ENCODE measurements at places on chromosomes 4 and X.

- no peak for DNase-seq
Measured at GRCh38 chr4:8706216-8707044, 113.9 kb downstream of the CPZ start.

- no peak for DNase-seq
Measured at GRCh38 chr4:24690436-24690835, 104.9 kb upstream of the SOD3 start.

DNA sequence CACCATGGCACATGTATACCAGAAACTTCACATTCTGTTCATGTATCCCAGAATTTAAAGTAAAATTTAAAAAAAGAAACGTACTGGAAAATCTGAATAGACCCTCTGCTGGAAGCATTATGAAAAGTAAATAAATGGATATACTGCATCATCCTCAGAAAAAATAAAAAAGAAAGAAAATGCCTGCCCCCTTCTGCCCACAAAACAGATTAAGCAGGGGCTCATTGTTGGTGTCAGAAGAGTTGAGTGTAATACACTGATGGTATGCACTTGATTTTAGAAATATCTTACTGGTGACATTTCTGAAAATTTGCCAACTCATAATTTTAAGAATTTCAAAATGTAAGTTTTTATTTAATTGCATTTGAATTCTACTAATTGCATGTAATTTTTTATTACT is 77.8 kb downstream of the LRP2BP start:
- DNase-seq, result no peak

DNA sequence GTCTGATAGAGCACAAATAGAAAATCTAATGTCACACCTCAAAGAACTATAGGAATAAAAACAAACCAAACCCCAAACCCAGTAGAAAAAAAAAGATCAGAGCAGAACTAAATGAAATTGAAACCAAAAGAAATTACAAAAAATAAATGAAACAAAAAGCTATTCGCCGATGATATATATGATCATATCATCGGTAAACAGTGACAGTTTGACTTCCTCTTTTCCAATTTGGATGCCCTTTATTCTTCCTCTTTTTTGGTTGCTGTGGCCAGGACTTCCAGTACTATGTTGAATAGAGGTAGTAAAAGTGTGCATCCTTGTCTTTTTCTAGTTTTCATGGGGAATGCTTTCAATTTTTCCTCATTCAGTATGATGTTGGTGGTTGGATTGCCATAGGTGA is 215.3 kb upstream of the AR start:
- DNase-seq, result peak; percentile 24

- DNase-seq, result no peak
Measured at GRCh38 chrX:47723689-47724088, 64.7 kb upstream of the UXT start.

DNA sequence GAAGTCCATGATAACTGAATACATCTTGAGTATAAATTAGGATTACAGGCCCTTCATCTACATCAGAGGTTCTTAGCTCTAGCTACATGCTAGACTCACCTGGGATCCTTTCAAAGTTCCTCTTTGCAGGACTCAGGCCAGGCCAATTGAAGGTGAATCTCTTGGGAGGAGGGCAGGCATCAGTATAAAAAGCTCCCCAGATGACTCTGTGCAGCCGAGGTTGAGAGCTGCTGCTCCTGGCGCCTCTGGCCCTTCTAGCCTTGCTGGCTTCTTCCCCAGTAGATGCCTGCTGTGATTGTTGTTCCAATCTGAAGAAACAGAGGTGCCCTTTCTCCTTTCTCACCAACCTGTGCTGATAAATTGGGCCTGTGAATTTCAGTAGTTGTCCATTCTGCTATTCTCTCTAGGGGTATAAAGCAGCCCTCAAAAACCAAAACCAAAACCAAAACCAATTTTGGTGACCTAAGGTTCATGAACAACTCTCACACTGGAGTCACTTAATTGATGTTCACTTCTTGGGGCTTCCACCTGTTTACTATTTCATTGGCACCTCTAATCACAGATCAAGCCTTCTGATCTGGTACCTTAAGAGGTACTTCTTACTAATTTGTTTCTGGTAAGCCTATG is 78.7 kb downstream of the SUPT20HL2 start:
- DNase-seq, result no peak

DNA sequence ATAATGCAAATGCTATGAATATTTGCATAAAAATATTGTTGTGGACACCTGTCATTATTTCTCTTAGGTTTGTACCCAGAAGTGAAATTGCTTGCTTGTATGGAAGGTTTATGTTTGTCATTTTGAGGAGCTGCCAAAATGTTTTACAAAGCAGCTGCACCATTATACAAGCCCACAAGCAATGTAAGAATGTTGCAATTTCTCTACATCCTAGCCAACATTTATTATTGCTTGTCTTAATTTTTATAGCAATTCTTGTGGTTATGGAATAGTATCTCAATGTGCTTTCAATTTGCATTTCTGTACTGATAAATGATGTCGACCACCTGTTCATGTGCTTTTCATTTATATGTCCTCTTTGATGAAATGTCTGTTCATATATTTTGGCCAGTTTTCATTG is 18.7 kb upstream of the RBMX start:
- DNase-seq, result no peak

GRCh38 chrX:151738751-151739150 is 4.2 kb downstream of the CNGA2 start:
- no peak for DNase-seq

DNA sequence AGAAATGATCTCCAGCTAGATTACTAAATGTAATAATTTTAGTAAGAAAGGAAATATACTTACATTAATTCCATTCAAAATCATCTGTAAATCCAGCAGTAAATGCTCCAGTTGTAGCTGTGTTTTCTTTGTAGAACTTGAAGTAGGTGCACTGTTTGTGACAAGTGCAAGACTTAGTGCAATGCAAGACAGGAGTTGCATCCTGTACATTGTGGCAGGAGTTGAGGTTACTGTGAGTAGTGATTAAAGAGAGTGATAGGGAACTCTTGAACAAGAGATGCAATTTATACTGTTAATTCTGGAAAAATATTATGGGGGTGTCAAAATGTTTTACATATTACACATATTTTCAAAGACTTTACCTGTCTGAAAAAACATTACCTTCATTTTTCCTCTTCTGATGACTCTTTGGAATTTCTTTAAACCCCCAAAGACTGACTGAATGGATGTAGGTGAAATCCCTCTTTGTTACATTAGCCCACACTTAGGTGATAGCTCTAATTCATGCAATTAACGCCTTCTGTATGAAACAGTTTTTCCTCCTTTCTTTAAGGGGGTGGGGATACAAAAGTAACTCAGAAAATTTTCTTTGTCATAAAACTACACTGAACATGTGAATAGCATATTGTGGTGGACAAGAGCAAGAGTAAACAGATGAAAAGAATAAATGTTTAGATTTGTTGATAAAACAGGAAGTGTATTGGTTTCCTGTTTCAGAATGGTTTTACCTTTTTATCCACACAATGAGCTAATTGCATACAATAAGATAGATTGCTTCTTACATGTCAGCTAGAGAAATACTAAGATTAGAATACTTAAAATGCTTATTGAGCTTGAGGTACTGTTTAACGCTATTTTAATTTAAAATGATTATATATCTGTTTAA is at the start of gene IL2:
TSS of gene IL2 (minus strand) at position 495 of the 886 bp plus-strand sequence. CDS start at position 210, 285 bp downstream.
- DNase-seq, result no peak

DNA sequence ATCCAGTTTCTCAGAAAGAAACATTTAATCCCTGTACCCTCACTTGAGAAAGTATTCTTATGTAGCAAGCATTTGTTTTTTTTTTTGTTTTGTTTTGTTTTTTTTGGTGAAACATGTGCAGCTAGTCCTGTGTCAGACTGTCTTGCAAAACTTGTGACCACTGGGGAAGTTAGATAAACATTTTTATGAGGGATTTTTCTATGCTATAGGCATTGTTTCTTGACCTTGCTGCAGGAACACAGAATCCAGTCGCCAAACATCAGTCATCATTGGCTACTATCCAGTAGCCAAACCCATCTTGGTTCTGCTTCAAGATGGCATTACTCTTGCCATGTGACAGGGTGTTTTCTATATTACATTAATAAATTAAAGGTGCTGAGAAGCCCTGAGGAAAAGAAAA is 7.7 kb upstream of the MAPK10 start:
- DNase-seq, result no peak

DNA sequence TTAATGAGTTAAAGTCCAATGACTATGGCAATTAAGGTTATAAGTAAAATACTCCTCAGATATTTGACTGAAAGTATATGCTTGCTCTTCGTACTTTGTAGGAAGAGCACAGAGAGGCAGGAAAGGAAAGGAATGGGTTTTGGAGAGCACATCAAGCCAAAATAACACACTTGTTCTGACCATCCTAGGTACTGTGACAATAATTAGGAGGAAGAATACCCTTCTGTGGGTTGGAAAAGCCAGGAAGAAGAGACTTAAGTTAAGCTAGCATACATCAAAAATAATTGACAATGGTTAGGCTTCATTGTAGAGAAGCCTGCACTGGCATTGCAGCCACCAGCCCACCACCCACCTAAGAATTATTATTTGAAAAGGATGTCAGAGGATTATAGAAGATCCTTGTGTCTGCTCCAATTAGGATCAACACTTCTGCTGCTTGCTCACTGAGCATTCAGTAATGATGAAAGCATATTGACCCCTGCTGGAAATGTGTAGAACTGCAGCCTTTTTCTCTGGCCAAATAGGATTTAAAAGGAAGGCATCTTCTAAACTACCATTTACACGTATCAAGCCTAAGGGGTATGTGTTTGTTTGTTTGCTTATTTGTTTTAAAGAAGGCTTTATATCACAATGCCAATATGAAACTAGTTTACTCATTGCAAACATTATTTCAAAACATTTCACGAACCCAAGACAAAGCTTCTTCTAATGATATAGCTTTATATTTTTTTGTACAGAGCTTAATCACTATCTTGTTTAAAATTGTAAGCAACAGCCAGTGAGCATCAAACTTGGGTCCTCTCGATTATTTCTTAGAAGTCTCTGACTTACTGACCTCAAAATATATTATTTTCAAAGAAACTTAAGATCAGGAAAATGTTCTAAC is 286.2 kb upstream of the TET2 start:
- DNase-seq, result peak; percentile 86

DNA sequence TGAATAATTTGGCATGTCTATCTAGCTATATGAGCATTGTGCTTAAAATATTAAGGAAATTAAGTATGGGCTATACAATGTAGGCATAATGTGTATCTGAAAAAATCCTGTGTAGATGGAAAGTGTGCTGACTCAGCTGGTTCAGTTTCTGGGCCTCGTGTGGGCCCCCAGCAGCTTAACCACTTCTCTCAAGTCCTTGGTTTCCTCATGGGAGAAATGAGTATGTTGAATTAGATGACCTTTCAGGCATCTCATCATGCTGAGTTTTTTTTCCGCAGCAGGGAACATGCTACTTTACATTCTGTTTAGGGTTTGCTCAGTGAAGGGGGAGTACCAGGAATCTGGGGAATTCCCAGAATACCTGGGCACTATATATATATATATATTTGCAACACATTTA is 30.5 kb downstream of the RHOH start:
- DNase-seq, result no peak

DNA sequence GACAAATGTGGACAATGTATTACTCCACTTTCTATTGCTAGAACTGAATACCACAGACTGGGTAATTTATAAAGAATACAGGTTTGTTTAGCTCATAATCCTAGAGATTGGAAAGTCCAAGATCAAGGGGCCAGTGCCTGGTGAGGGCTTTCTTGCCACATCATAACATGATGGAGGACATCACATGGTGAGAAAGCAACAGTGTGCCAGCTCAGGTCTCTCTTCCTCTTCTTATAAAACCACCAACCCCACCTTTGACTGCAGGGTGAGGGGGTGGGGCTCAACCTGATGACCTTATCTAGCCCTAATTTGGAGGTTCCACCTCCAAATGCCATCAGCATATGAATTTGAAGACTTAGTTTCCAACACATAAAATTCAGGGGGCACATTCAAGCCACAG is 105.7 kb upstream of the CXorf66 start:
- no peak for DNase-seq

DNA sequence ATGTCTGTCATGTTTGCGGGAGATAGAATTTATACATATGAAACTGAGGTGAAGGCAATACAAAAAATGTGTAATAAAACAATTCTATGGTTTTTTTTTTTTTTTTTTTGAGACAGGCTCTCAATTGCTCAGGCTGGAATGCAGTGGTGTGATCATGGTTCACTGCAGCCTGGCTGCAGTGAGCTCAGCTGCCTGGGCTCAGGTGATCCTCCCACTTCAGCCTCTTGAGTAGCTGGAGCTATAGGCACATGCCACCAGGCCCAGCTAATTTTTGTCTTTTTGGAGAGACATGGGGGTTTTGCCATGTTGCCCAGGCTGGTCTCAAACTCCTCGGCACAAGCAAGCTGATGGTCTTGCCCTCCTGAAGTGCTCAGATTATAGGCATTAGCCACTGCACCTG is 10.1 kb downstream of the RADX start:
- no peak for DNase-seq

DNA sequence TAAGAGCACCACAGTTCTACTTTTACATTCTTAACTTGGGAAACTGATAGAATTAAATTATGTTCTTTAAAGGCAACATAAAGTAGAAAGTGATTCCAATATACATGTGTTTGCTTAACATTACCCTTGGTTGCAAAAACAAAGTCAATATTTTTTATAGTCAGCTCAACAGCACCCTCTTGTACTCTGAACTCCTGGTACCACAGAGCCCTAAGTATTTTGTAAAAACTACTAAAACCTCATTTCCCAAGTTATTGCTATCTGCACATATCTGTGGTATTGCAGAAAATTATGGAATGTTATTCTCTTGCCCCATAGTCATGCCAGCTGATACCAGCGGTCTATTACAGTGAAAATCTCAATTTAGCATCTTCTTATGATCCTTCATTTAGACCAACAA is 2.9 kb downstream of the KIF4A start:
- DNase-seq, result no peak

DNA sequence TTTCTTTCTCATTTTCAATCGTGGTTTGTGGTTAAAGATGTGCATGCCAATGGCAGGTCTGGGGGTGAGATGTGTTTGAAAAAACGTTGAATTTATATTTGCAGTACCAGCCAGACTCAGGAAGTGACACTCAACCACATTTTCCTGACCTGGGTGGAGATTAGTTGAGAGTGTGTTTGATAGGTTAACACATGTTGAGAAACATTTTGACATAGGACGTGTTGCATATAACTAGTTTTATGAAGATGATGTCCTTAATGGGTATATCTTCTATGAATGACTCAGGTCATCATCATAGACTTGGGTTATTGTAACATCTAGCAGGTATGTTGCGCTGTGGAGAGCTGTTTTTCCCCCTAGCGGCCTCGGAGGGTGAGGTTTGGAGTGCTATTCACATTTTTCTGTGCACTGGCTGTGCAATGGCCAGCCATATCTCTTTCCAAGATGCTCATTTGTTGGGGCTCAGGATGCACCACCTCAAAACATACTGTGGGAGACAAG is 21.7 kb upstream of the CD38 start:
- DNase-seq, result peak; percentile 28

GRCh38 chr4:91681091-91681490 is 622.7 kb upstream of the GRID2 start:
- DNase-seq, result no peak

- no peak for DNase-seq
Measured at GRCh38 chr4:8849266-8850073, 22.2 kb downstream of the HMX1 start.

DNA sequence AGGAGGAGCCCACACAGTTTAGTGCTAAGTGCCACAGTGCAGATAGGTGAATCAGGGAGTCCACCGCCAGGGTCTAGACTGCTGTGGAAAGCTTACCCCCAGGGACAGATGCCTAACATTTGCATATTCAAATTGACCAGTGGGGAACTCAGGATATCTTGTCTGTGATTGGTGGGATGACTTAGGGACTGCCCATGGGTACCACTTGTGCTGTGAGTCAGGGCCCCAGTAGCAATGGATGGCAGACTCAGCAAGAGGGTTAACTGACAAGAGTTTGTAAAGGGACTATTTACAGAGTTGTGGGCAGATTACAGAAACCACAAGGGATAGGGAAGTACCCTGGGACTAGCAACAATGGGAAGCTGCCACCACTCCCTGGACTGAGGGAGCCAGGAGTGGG is 282.1 kb downstream of the BCOR start:
- DNase-seq, result peak; percentile 62
